ENCODE measurements at places on chromosomes 11 and 22.
A peak's percentile ranks its signal among the peaks of the same experiment; 100 is the strongest.

- no peak for DNase-seq
Measured at GRCh38 chr22:29623059-29623458, 19.6 kb downstream of the NF2 start.

GRCh38 chr11:88206751-88207150, 31.5 kb upstream of the RAB38 start:
- DNase-seq: no peak

DNA sequence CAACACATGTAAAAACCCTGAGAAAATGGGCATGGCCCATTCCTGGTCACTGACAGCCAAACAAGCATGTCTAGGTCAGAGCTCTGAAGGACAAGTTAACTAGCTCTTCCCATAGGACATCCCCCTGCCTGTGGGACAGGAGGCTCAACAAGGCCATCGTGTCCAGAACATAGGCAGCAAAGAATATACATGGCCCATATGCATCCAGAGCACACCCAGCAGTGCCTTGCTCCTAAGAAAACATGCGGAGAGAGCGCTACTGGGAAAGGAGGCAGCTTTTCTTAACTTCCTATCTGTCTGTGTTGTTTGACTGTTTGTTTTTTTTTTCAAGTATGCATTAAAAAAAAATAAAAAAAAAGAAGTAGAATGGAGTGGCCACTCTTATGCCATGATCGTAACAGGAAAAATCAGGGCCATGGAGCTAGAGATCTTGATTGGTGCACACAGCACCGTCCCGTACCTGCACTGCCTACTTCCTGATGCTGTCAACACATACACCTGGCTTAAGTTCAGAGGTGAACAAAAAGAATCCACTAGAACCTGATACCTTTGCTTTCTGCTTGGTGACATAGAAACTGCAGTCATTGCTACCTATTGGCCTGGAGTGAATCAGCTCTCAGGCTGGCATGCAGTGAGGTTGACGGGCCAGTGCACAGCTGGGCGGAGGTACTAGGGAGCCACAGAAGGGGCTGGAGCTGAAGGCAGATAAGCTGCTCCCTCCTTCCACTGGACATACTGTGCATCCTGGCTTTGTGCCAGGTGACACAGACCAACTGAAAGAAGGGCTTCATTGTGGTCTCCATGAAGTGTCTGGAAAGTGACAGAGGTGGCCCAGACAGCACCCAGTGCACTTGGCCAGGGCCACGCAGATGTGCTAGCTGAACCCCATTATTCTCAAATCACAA, 11.9 kb downstream of the UFD1 start:
- no peak for DNase-seq

DNA sequence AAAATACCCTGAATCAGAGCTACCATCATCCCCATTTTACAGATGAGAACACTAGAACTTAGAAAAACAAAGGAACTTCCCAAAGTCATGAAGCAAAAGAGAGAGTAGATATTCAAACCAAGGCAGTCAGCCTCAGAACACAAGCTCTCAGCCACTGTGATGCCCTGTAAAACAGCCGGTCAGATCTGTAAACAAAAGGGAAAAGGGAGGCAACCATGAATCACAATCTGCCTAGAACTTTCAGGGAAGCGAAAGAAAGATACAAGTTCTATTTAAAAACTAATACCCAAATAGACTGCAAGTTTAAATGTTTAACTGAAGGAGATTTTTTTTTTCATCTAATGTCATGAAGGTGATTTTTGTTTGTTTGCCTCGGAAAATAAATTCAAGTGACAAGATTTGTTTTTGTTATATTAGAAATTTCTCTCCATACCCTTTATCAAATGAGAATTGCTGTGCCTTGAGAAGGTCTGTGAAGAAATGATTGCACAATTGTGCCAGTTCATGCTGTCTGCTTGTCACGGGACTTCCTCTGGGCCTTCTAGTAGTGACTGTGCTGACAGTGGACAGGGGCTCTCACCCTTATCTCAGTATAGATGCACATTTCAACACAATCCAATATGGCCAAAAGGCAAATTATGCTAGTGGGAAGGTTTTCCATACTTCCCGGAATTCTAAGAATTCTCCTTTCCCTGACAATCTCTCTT, 11.7 kb downstream of the SAA1 start:
- no peak for DNase-seq

DNA sequence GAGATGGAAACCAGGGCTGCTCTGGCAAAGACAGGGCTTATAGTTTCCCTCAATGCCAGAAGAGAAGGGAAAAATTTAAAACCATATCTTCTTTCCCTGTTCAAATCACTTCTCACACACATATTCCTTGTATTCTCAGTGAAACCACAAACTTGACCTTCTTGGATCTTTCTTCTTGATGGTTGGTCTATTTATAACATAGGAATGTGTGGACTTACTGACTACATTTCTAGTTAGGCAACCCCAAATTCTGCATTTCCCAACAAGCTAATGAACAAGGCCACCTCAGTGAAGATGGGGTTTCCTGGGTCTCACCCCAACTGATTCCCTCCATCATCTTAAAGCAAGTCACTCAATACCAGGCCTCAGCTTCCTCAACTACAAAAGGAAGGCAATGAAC, 3.8 kb upstream of the QSER1 start:
- no peak for DNase-seq

- DNase-seq: no peak
Measured at GRCh38 chr11:115087791-115088190, 409.5 kb downstream of the NXPE2 start.

DNA sequence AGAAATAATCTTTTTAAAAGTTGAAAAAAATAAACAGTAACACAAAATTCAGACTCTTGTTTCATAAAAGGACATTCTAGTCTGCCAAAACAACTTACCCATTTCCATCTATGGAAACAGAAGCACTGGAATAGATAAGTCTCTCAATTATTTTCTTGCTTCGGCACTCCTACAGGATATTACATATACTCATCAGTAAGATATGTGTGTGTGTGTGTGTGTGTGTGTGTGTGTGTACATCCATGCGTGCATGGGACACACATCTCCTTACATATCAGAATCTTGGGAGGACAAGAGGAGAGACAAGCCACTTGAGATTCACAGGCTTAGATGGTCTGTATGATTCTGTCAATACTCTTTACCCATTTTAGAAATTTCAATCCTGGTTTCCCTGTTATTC, 144.6 kb downstream of the ATG16L2 start:
- no peak for DNase-seq

- DNase-seq: peak; percentile 68
Measured at GRCh38 chr22:43230971-43231723, 44.2 kb upstream of the TTLL12 start.

DNA sequence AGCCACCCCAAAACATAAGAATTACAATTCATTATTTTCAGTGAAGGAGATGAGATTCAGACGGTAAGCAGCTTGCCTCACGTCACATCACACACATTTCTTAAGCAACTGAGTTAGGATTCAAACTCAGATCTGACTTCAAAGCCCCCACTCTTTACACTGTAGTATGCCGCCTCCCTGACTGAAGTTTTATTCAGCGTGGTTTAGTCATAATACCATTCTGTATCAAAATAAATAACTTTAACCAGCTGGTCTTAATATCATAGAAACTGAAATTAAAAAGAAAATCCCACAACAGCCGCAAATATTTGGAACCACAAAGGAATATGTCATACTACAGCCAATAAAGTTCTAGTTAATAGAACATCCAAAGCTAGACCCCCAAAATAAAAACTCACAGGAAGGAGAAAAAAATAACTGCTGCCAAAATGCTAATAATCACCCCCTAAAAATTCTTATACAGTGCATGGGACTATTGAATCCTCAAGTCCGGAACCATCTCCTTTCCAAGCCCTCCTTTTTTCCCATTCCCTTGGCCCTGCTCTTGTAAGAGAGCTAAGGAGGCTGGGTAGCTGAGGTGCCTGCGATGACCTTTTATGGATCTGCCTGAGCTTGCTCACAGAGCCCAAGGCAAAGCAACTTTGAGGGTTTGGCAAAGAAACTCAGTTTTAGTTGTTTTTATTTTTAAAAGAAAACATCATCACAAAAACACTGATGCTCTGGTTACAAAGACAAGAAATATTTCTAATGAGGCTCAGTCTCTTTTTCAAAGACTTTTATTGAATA, 334.5 kb downstream of the TTC28 start:
- no peak for DNase-seq

Data from COLO829 (cell line).